ENCODE measurements at places on chromosomes 5 and 9.

DNA sequence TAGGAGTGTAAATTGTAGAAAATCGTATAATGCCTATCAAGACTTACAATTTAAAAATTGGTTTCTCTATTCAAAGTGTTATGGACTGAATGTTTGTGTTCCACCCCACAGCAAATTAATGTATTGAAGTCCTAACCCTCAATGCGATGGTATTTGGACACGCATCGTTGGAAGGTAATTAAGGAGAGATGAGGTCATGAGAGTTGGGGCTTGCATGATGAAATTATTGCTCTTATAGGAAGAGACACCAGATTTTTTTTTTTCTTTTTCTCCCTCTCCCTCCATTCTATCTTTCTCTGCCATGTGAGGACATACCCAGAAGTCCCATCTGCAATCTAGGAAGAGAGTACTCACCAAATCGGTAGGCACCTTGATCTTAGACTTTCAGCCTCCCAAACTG, 189.2 kb downstream of the MAN2A1 start:
- no peak for DNase-seq

GRCh38 chr5:8660133-8660893, 791.4 kb downstream of the MTRR start:
- DNase-seq, result no peak

GRCh38 chr5:87110721-87111120, 157.0 kb upstream of the RASA1 start:
- no peak for DNase-seq

- DNase-seq, result no peak
These were observed 65.5 kb downstream of the NACC2 start for GRCh38 chr9:136029556-136029955.

DNA sequence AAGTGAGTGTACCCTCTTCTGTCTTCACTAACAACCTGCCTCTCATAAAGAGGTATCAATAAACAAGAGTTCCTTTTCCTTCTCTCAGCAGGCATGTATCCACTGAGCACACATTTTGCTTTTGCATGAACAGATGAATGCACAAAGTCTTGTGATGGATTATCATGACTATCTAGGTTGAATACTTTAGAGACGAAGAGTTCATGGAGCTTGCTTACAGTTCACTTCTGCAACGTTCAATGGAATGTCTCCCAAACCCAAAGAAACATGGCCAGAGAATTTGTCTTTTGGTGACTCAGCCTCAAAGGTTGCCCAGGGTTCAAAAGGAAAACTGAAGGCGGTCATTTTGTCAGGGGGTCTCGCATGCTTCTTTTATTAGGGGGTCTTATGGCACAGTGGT, 55.4 kb downstream of the BRINP1 start:
- no peak for DNase-seq

- no peak for DNase-seq
These were observed 12.9 kb downstream of the PLEKHG4B start for GRCh38 chr5:104778-105296.

- no peak for DNase-seq
These were observed 12.9 kb upstream of the FRRS1L start for GRCh38 chr9:109179801-109180523.

DNA sequence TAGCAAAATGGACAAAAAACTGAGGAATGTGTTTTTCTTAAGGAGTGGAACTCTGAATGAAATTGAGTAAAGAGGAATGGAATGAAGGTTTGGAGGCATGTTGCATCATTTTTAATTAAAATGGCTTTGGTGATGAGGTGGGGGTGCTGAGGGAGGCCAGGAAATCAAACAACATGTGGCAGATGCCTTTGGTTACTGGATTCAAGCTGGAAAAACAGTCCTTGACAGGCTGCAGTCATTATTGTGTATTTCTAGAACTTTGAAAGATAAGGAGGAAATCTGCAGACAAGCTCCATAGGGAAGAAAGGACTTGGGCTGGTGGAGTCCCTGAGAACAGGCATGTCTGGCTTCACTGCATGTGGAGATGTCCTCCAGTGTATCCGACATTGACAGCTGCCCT, 203.5 kb upstream of the HAPLN1 start:
- no peak for DNase-seq

DNA sequence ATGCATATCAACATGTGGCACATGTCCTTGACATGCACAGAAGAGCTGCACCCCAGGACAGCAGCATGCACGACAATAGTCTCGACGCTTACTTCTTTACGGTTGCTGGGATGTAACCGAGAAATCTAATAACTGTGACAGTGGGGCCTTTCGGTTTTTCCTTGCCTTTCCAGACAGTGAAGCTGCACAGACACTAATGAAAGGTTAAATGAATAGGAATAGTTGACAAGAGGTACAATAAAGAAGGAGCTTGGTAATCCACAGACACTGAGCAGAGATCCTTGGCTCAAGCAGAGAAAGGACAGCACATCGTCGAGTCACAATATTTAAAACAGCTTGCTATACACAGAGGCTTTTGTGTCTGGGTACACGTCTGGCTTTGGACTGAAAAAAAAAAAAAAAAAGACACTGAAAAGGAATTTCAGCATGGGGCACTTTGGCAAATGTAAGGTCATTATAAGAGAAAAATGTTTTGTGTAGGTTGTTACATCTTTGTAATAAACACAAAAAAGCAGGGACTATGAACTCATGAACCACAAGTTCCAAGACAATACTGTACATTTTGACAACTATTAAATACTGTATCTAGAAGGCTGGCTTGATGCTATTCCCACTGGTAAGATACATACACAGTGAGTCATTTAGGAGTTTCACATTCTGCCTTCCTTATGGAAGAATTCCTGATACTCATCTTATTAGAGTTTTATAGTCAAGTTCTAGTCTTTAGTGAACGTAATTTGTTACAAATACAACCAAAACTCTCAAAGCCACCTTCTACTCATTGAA, 5.6 kb downstream of the BNC2 start:
- DNase-seq, result no peak

DNA sequence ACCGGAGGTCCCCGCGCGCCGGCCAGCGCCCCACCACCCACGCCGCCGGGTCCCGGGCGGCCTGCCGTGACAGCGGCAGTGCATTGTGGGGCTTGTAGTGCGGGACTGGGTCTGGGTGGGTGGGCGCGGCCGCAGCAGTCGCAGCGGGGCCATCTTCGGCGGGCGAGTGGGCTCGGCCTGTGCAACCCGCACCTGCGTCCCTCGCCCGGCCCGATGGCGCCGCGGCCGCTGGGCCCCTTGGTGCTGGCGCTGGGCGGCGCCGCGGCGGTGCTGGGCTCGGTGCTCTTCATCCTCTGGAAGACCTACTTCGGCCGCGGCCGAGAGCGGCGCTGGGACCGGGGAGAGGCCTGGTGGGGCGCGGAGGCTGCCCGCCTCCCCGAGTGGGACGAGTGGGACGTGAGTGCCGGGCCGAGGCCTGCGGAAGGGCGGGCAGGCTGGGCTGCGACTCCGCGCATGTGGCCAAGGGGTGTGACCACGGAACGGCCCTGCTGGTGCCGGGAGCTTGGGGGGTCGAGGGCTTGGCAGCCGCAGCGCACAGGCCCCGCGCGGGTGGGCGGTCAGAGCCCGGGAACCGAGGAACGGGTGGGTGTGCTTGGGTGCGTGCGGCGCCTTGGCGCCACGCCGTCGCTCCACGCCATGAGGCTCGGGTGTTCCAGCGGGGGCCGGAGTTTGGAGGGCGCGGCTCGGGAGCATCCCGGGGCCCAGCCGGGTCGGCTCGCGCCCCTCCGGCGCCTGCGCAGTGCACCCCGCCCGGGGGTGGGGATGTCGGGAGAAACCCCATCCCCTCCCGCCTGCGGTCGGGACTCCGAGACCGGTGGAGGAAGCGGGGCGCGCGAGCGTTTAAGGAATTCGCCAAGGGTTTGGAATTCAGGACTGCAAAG, at the start of gene ARL10:
TSS of gene ARL10 (plus strand) at position 137 of the 881 bp plus-strand sequence. CDS start at position 214, 77 bp downstream.
- peak; percentile 19 for DNase-seq

GRCh38 chr9:136234597-136234996, 11.0 kb downstream of the QSOX2 start:
- DNase-seq, result no peak

DNA sequence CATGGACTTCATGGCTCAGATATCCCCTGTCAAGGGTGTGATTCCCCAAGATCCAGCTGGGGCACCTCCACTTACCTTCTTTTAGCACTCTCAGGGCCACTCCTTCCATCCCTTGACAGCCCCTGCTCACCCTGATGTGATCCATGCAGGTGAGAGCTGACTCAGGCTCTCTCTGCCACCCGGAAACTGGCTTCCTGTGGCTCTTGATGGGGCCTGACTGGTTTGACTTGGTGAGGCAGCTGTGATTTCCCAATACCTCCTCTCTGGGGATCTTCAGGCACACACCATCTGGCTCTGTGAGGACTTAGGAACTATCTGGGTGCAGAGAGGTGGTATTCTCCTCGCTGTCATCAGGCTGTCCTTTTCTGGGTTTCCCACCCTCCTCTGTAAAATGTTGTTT, 7.9 kb upstream of the FAT2 start:
- no peak for DNase-seq

- DNase-seq, result no peak
These were observed 116.5 kb downstream of the PDE4D start for GRCh38 chr5:59777028-59777427.

DNA sequence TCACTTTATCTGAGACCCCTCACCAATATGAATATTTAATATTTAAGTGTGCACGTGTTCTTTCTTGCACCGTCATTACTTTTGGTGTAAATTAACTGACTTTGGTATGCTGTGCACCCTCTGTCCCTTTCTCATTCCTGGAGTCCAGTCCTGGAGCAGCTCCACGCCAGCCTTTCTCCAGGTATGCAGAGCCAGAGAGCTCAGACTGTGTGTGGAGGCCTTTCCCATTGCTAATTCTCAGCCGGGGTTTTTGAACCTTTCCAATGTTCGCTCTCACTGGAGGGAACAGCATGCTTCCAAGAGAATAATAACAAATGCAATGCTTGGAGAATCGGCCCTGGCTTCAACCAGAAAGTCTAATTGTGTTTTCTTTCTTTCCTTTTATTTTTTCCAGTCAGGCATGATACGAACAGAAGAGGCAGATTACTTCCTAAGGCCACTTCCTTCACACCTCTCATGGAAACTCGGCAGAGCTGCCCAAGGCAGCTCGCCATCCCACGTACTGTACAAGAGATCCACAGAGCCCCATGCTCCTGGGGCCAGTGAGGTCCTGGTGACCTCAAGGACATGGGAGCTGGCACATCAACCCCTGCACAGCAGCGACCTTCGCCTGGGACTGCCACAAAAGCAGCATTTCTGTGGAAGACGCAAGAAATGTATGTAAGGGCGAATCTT, 41.7 kb downstream of the ADAMTS16 start:
- no peak for DNase-seq

- DNase-seq, result no peak
These were observed 141.8 kb downstream of the ZNF354C start for GRCh38 chr5:179201986-179202385.

- peak; percentile 88 for DNase-seq
These were observed 40.4 kb downstream of the ACTBL2 start for GRCh38 chr5:57442080-57442839.

DNA sequence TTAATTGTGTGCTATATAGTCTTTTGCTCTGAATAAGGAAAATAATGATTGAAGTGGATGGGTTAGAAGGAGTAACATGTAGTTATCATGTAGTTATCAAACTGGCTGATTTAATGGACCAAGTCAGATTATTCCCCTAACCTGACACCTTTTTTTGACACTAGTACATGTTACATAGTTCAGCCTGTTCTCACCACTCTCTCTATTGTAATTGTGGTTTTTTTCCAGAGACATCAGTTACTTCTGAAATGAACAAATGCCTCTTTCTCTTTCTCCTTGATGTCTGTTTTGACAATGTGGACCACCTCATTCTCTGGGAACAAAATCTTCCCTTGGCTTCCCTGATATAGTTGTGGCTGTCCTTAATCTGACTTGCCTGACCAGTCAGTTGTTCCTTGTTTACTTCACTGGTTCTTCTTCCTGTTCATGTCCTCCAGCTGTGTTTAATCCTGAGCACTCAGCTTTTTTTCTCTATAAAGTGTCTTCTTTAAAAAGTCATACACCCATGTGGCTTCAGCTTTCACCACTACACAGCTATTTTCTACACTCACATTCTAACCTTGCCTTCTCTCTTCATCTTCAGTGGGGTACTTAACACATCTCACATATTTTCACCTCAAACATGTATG, 243.4 kb downstream of the ARRDC3 start:
- DNase-seq, result no peak

DNA sequence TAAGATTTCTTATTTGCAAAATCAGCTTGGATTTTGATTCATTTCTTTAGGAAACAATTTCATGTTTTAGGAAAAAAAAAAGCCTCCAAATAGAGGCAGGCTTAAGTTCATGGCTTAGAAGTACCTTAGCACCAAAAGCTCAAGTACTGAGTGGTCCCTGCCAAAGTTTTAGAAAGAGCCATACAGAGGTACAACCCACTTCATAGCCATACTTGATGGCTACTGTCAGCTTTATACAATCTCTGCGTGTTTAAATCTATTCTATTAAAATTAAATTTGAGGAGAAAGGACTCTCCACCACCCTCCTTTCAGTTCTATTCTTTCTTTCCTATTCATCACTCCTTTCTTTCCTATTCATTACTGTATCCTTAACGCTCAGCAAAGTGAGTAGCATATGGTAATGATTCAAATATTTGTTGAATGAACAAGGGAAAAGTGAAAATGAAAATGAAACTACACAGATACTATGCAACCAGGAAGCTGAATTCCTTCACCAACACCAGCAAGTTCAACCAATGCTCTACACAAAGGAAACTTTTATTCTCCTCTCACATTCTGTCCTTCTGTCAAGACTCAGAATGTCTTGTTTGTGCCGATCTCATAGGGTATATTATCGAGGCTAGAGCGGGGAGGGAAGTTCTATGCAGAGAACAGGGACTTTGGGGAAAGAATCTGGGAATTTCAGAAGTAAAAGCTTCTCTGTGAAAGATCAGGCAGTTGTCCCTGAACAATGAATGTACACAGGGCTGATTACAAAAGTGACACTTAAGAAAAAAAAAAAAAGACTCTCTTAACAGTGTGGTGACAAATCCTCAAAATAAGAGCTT, 138.6 kb upstream of the SPEF2 start:
- peak; percentile 68 for DNase-seq

DNA sequence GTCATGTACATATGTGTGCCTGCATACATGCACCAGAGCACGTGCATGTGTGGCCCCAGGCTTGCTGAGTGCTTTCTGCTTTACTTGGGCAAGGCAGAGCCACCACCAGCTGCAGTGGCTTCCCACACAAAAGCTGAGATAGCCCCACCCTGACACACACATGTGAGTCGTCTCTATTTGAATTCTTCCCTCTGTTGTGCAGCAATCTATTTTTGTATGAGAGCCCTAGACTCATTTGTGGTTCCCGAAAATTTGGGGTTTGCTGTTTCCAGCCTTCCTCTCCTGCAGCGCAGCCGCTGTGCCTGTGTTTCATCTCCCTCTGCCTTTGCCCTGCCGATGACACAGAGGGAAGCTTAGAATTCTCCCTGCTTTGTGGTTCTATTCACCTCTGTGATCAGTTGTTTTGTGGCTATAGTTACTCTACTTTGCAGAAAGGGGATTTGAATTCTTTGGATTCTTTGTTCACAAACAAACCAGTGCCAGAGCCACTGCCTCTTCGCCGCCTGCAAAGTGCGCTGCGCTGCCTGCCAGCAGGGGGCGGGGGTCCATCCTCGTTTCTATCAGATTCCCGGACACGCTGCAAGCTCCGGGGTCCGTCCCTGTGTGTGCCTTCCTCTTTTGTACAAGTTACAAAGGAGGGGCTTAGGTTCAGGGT, 95.8 kb upstream of the DAP start:
- no peak for DNase-seq

GRCh38 chr5:107542428-107542827, 128.3 kb downstream of the EFNA5 start:
- no peak for DNase-seq

- no peak for DNase-seq
These were observed 3.5 kb upstream of the F2RL2 start for GRCh38 chr5:76626738-76627137.
